ENCODE measurements at places on chromosomes 12 and 14.
A peak's percentile ranks its signal among the peaks of the same experiment; 100 is the strongest.

DNA sequence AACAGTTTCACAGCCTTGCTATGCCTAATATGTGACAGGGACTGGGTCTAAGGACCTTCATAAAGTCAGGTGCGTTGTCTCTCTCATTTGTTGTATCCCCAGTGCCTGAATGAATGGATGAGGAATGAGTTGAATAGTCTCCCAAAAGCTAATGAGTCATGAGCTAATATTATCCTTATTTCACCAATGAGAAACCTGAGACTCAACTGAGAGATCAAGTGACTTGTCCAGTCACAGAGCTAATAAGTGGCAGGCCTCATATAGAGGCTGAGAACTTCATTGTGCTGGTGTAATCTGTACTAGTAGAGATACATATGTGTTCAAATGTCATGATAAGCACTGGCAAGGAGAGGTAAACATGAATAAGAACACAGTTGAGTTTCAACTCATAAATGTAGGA is 612.4 kb downstream of the NRXN3 start:
- no peak for DNase-seq

GRCh38 chr14:36874396-36875138 is 212.9 kb downstream of the PAX9 start:
- no peak for DNase-seq

GRCh38 chr14:69553252-69553651 is 21.4 kb downstream of the CCDC177 start:
- DNase-seq, result no peak

- no peak for DNase-seq
Measured at GRCh38 chr14:89386212-89386886, 30.7 kb downstream of the FOXN3 start.

DNA sequence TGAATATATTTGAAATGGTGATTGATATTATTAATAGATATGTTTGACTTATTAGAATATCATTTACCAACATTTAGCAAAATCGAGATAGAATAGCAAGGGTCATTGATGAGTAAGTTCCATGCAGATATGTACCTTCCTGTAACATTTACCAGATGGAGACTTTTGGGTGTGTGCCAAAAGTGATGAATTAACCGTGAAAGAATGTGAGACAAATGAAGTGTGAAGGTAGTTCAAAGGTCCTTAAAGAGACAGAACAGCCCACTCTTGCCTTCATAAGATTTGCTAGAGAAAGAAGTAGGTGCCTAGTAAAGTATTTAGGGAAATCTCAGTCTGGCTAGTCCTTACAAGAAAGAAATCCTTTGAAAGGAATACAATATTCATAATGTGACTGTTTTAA is 45.5 kb downstream of the FGD4 start:
- peak; percentile 85 for DNase-seq

GRCh38 chr12:57231276-57232021 is 1.9 kb downstream of the SHMT2 start:
- no peak for DNase-seq

DNA sequence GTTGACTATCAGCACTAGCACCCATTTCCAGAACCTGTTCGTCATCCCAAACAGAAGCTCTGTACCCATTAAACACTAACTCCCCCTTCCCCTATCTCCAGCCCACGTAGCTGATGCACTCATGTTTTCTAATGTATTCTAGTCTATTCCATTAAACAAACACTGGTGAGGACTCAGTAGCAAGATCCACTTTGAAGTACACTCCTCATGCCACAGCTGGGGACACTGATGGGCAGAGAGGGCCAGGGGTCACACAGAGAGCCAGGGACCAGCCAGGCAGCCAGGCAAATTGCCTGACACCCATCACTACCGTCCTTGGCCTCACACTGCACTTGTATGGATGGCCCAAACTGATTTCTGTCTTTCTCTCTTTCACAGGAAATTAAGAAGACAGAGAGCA is 269.9 kb upstream of the DIO3 start:
- no peak for DNase-seq

- no peak for DNase-seq
Measured at GRCh38 chr12:68913682-68914081, 19.3 kb downstream of the CPM start.

- DNase-seq, result no peak
Measured at GRCh38 chr12:107657133-107657532, 28.5 kb upstream of the PWP1 start.

DNA sequence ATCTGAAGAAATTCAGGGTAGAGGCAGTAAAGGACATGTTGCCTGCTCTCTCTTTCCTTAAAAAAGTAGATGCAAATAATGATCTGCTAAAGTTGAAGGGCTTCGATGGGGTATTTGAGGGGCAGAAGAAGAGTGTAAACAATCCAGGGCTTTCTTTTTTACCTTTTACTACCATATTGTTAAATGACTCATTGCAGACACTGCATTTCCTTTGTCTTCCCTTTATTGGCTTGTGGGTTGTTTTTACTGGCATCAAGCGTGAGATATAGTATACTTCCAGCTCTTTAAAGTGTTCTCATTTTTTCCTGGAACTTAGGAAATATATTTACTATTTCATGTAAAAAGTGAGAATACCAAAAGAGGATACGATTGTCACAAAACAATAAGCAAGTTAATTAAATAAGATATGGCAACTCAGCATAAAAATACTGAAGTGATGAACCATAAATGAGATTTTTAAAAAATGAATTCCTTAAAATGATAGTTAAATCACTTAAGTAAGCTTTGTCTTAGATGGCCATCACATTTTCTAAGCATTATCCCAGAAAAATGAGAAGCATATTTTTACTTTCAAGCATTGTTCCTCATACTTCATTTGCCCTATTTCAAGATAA is 72.3 kb upstream of the KRAS start:
- DNase-seq, result no peak

- DNase-seq, result no peak
Measured at GRCh38 chr12:15852383-15852782, 29.8 kb upstream of the STRAP start.

DNA sequence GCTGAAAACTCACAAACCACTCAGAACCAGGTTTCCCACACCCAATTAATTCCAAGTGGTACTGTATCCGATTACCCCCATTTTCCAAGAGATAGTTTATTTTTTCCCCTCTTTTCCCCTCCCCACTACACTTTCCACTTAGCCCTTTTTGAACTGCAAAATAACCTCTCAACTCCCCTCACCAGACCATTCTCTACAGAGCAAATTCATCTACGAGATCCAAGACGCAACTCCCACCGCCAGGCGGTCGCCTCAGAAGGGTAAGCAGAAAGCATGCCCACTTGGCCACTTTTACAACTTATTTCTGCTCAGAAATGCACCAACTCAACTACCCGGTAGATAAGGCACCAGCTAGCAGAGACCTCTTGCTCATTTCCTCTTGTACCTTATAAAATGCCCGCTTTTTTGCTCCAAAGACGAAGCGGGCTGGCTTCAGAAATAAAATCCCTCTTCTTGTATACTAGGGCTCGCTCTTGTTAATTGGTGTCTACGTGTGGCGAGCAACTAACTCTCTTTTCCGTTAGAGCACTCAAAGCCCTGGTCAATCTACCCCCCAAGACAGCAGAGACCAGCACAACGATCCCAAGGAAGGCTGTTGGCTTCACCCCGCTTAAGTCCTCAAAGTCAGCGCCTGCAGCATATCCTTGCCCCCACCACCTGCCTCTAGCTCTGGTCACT is 910 bp upstream of the SRP54 start:
- peak; percentile 15 for DNase-seq

GRCh38 chr14:21056520-21057163 is 980 bp upstream of the RNASE8 start:
- no peak for DNase-seq

DNA sequence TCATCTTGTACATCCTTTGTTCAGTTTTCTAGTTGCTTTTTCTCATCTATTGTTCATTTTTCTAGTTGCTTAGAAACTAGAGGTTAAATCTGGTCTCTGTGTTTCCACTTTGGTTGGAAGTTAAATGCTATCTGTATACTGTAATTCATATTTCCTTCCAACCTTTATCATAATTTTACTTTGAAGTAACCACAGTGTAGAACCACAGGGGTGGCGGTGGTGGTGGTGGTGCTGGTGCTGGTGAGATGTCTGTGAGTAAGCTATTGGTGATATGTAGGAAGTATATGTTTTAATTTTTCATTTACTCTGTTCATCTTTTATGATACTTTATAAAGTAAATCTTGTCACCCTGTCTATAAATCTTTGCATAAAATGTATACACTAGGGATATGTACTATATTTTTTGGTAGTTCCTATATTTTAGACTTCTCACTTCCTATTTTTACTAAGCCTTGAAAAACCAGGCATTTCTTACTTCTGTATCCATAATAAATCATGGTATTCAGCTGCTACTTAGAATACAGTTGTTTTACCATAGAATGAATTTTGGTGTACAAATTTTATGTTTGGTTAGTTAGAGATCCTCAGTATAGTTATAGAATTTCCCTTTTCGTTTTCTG is 31.9 kb downstream of the CCDC91 start:
- DNase-seq, result no peak

GRCh38 chr12:7016958-7017571 is 1.2 kb downstream of the LPCAT3 start:
- DNase-seq, result no peak

- DNase-seq, result no peak
Measured at GRCh38 chr14:22870811-22871223, 723 bp upstream of the LRP10 start.

DNA sequence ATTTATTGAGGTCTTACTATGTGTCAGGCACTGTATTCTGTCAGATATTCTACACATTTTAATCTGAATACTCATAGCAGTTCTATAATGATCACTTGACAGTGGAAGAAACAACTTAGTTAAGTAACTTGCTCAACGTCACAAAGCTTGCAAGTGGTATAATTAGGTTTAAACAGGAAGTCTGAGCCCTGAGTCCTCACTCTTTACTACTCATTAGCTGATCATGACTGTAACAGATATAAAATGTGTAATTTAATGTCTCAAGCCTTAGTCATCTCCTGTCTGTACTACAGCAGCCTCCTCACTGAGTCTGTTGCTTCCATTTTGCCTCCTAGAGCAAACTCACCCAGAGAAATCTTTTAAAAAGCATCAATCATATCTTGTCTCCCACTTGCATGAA is 38.9 kb downstream of the PPP4R4 start:
- peak; percentile 29 for DNase-seq

- DNase-seq, result peak; percentile 60
Measured at GRCh38 chr12:45355730-45356129, 139.8 kb downstream of the ANO6 start.

DNA sequence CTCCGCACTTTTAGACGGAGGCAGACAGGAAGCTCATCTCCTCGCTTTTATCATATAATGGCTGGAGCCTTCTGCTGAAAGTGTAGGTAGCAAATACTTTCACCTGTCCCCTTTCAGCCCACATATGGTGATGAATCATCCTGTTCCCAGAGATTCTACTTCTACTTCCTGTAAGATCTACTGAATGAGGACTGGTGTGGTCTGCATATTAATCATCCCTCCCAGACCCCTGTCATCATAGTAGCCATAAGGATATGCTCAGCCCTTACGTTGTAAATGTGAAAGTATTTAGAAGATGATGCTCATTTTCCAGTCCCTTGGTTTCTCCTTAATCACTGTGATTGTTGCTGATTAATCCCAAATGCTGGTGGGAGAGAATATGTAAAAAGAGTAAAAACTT is 268.2 kb upstream of the GRIP1 start:
- no peak for DNase-seq

GRCh38 chr12:124308741-124309140 is 13.8 kb downstream of the RFLNA start:
- DNase-seq, result no peak

- no peak for DNase-seq
Measured at GRCh38 chr14:68546839-68547238, 246.0 kb downstream of the ZFP36L1 start.
